ENCODE measurements at places on chromosomes 6 and 20. TPM values are rescaled to one million over a fixed set of nuclear protein-coding genes. Genes with fewer than 3 reads are reported as not detected.

GRCh38 chr20:57320358-57320757 is 9.2 kb upstream of the SPO11 start:
- DNase-seq: no peak

- DNase-seq: no peak
These were observed 126.9 kb downstream of the BMP7 start for GRCh38 chr20:57139342-57140093.

The MAN1A1 gene
- 210 TPM for total RNA-seq

DNA sequence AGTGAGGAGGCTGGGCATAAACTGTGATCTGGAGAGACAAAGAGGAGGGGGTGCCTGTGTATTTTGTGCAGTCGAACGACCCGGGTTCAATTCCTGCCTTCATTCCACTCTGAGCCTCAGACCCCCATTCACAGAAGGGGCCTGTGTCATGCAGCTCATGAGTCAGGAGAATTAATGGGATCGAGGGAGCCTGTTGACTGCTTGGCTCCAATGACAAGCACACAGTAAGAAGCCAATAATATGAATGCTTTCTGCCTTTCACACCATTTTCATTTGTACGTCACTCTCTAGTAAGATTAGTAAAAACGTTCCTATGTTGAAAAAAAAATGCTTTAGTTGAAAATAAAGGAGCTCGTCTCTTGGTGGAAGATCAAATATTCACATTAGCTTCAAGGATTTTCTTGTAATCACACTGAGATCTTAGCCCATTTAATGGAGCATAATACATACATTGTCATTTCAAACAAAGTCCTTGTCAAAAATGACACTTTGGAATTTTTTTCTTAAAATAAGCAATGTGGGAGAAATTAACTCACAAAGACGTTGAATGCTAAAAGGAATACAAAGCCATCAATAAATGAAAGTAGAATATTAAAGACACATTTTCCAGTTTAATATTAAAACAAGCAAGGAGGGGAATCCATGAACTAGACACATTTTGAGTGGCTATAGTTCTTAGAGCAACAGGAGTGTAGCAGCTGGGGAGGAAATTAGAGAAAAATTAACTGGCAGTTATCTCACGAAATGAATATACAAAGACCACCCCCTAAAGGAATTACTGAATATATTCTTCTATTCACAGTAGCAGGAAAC is 246.7 kb upstream of the AFDN start:
- peak; percentile 19 for DNase-seq

DNA sequence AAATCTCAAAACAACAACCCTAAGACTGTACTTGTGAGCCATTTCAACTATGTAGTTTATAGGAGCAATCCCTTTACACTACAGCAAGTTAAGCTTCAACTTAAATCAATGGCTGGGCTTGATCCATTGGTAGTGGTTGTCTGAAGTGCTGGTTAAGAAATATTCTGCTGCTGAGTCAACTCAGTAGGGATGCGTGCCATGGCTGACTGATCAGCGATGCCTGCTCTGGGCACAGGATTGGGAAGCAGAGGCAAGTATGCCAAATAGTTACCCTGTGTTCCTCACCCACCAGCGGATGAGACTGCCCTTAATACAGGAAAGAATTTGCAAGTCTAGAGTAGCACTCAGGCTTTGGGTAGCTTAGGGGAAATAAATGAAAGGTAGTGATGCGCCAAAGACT is 41.5 kb downstream of the GCM1 start:
- DNase-seq: no peak

The EGFL8 gene
- total RNA-seq: 8.9 TPM

The RNF217 gene
- total RNA-seq: 34.6 TPM

The CAP2 gene
- 4.3 TPM for total RNA-seq

DNA sequence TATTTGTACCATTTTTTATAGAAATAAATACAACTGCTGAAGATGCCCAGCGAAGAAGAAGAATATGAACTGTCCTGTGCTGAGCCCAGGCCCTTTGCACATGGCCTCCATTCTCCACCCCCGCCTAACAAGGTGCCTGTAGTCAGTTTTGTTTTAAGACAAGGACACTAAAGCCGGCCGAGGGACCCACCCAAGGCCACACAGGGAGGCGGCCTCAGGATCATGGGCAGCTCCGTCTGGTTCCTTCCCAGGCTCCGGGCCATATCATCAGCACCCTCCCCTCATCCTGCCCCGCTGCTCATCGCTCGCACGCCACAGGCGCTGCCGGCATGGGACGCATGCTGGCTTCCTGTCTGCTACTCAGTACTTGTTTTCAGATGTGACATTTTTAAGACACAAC is 21.3 kb downstream of the PSMG4 start:
- no peak for DNase-seq

All from omental fat pad (tissue), 4 donors.